ENCODE measurements at places on chromosomes 5 and 9.

DNA sequence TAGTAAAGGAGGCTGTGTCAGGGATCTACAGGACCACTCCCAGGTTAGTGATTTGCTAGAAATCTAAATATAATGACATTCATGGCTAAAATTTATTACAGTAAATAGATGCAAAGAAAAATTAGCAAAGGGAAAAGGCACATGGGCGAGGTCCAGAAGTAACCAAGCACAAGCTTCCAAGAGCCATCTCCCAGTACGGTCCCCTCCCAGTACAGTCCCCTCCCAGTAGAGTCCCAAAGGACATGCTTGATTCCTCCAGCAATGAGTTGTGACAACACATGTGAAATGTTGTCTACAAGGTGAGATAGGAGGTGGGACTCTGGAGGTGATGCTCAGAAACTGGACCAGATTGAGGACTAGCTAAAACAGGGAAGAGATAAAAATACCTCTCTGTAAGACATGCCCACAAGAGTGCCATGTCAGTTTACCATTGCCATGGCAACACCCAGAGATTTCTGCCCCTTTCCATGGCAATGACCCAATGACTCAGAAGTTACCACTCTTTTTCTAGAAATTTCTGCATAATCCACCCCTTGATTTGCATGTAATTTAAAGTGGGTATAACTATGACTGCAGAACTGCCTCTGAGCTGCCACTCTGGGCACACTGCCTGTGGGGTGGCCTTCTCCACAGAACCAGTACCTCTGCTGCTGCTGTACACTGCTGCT lies 27.9 kb upstream of the CEMIP2 start:
- no peak for DNase-seq

DNA sequence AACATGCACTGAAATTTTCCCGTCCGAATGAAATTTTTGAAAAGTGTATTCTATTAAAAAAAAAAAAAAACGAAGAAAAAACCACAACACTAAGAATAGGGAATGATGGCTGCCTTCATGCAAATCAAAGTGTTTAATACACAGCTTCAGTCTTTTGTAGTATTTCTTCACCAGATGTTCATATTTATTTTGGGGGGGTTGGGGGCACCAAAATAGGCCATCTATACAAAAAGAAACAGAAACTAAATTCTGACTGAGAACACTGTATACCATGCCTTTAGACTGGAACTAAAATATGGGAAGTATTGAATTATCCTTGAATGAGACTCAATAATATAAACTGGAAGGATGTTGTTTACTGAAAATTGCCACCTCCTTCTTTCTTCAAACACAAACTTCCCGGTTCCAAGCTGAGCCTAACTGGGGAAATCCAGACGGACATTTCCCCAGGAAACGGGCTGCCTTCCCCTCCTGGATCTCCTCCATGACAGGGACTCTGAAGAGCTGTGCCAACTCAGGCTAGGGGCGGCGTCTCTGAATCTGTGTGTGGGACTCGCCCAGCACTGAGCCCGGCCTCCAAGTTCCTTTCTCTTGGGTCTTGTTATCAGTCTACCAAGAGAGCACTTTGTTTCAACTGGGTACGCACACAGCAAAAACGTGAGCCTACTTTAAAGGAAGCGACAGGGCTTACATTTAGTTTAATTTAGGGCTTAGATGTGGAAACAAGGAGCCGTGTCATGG lies 511.3 kb upstream of the ADAMTS16 start:
- no peak for DNase-seq

GRCh38 chr9:97362777-97363545 lies 48.9 kb upstream of the TDRD7 start:
- DNase-seq = no peak

DNA sequence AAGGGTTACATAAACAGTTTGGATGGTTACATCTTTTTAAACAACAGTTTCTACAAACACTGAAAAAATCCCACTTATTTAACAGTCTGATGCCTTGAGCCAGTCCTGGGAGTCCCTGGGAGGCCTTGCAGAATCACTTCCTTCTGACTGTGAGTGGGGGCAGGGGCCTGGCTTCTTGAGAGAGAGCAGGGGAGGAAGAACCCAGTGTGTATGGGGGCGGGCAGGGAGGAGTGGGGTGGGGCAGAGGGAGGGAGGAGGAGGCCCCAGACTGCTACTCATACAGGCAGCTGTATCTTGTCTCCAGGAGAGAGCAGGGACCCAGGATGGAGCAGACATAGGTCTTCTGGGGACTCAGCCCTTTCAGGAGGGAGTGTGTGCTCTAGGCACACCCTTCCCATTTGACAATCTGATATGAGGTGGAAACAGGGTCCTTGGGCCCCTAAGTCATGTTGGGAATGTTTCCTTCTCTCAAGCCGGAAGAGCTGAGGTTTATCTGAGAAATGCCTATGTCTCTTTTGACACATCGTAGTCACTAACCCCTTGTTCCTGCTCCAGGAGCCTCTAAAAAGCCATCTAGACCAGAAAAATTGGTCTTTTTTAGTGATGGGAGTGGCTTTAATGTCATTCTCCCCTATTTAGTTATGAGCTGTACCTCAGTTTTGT lies 52.8 kb downstream of the IRF1 start:
- no peak for DNase-seq

DNA sequence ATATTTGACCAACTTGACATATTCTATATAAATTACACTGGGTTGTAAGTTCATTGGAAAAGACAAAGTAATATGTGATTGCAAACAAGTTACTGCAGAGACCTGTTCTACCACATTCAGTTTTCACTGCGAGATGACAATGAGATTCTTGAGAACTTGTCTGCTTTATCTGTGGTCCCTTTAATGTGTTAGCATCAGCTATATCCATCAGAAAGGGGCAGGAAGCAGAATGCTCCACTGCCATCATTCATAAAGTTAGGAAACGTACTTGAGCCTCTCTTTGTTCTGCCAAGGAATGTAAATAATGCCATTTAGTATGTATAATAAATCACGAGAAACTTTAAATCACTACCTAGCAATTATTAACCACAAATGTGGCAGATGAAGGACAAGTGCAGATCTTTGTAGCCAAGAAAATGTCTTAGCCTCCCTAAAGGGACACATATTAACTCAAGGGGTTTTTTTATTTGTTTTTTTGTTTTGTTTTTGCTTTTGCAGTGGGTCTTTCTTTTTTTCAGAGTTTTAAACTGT lies 59.4 kb downstream of the GIN1 start:
- DNase-seq = peak; percentile 63

DNA sequence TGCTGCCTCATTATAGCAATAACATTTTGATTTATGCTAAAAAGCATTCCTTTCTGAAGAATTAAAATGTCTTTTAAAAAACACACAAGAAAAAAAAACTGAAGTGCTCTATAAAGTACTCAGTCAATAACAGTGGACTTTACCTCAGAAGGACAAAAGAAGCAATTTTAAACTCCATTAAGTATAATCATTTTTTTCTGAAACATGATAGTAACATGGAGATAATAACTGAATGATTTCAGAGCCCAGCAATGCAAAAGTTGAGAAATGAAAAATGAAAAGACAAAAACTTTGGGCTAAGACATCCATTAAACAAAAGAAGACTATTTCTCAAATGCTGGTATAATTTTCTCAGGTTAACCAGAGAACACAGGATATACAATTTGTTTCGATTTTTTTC lies 78.7 kb downstream of the RFX3 start:
- DNase-seq = no peak
